ENCODE measurements at places on chromosomes 7 and 10. TPM values are rescaled to one million over a fixed set of nuclear protein-coding genes. Genes with fewer than 3 reads are reported as not detected.

PIP gene
- polyA plus RNA-seq, result not detected

DNA sequence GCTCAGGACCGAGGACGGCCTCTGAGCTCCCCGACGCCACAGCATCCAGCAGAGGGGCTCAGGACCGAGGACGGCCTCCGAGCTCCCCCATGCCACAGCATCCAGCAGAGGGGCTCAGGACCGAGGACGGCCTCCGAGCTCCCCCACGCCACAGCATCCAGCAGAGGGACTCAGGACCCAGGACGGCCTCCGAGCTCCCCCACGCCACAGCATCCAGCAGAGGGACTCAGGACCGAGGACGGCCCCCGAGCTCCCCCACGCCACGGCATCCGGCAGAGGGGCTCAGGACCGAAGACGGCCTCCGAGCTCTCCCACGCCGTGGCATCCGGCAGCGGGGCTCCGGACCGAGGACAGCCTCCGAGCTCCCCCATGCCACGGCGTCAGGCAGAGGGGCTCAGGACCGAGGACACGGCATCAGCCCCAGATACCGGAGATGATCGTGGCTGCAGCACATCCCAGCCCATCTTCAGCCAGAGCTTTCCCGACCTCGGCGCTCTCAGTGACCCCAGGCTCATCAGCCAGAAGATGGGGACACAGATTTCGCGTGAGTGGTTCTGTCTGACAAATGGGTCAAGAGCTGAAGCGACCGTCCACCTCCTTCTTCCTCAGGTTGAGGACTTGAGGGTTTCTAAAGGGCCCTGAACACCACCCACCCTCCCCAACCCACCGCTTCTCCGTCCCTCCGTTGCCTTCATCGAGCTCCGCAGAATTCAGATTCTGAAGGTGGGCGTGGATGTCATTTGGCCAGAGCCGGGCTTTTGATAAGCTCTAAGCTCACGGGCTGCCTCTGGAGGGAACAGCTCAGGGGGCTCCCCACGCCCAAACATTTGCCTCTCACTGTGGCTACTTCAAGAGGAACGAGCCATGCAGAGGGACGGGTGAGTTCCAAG, 55.8 kb upstream of the DNAAF5 start:
- no peaks in the 10 kb centered on the region for H3K27me3 ChIP-seq
- H3K4me1 ChIP-seq, result peaks cover 10% of the 10 kb centered on the region
- no peak overlapping the region for H3K4me3 ChIP-seq
- no peak for DNase-seq

DNA sequence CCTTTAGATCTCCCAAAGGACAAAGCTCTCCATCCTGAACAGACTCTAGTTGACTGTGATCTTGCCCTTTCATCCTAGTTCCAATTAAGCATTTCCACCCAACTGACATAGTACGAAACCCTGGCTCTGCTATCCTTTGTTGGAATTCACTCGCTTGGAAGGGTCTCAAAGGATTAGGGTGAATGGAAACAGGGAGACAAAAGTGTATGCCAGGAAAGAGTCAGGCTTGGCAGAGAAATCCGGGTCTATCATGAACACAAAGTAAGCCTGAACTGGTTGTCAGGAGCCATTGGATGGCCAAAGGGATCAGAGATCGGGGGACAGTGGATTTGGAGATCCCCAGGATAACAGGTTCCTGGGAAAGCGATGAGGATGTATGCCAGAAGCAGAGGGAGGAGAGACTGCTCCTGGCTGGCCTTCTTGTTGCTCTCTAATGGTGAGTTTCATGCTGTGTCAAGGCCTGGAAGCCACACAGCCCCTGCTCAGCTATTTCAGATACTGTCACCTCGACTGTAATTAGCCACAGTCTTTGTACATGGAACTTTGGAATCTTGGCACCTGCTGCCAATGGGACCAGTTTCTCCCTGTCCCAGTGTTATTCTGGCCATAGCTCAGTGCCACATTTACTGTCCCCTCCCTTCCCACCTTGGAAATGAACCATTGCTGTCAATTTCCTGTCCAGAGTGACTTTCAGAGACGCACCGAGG, 1168.7 kb upstream of the AUTS2 start:
- DNase-seq, result no peak
- no peaks in the 10 kb centered on the region for H3K36me3 ChIP-seq
- H3K27ac ChIP-seq, result no peak overlapping the region
- no peaks in the 10 kb centered on the region for H3K27me3 ChIP-seq
- H3K4me3 ChIP-seq, result no peak overlapping the region

KLF14 gene
- not detected for polyA plus RNA-seq

GRCh38 chr7:157685430-157686284, 348.9 kb downstream of the DNAJB6 start:
- H3K27ac ChIP-seq, result no peak overlapping the region
- peaks cover 21% of the 10 kb centered on the region for H3K4me1 ChIP-seq
- H3K4me3 ChIP-seq, result no peak overlapping the region
- no peaks in the 10 kb centered on the region for H3K36me3 ChIP-seq
- peaks cover 53% of the 10 kb centered on the region for H3K27me3 ChIP-seq

GRCh38 chr7:80139236-80139635, 4.6 kb downstream of the GNAI1 start:
- no peak for DNase-seq
- no peak overlapping the region for H3K4me3 ChIP-seq
- H3K36me3 ChIP-seq, result no peaks in the 10 kb centered on the region
- no peak overlapping the region for H3K27ac ChIP-seq
- H3K4me1 ChIP-seq, result no peaks in the 10 kb centered on the region

MAGI2 gene
- not detected for polyA plus RNA-seq

LIPM gene
- polyA plus RNA-seq, result not detected

GRCh38 chr7:29100924-29101323, 45.4 kb downstream of the CPVL start:
- H3K27ac ChIP-seq, result no peak overlapping the region
- no peak for DNase-seq
- no peaks in the 10 kb centered on the region for H3K27me3 ChIP-seq
- no peaks in the 10 kb centered on the region for H3K36me3 ChIP-seq

LOXL4 gene
- polyA plus RNA-seq, result 0.43 TPM
